ENCODE measurements at places on chromosomes 2 and 18. TPM values are rescaled to one million over a fixed set of nuclear protein-coding genes. Genes with fewer than 3 reads are reported as not detected.

DNA sequence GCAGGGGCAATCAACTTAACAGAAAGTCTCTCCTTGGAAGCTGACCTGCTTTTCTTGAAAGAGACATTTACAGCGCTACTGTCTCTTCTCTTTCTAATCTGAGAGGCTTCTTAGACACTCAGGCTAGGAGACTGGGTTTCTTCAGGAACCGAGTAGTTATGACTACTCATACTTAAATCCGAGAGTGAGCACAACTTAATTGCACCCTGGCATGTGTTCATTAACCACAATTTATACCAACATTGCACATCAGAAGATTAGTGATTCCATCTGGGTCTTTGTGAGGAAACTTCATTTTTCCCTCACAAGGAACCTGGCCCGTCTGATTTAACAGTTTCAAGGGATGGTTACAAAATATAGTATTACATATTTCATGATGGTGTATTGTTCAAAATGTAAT is 176.9 kb downstream of the UBE2E3 start:
- DNase-seq: no peak

DNA sequence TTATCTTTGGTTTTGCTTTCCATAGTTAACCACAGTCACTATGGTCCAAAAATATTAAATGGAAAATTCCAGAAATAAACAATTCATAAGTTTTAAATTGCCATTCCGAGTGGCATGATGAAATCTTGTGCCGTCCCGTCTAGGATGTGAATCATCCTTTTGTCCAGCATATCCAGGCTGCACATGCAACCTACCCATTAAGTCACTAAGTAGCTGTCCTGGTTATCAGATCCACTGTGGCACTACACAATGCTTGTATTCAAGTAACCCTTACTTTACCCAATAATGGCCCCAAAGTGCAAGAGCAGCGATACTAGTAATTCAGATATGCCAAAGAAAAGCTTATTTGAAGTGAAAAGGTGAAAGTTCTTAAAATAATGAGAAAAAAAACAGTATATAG is 10.7 kb downstream of the USP34 start:
- no peak for DNase-seq

DNA sequence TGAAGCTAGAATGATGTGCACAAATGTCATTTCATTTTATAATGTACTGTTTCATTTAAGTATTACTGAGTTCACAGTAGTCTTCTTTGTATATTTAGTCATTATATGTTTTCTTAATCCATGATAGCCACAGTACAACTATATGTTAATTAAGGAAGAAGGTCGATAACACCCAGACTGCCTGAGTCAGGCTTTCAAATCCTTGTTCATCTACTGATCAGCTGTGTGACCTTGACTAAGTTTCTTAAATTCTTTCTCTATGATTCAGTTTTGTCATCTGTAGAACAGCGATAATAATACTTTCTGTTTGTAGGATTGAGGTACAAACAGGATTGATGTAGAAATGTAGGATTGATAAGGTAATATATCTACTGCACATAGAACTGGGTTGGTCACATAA is 5.4 kb downstream of the GCC2 start:
- no peak for DNase-seq

GRCh38 chr2:32450851-32451250 is 94.0 kb downstream of the BIRC6 start:
- DNase-seq: no peak

- DNase-seq: no peak
Observed at GRCh38 chr2:223235986-223236385, 184.0 kb downstream of the KCNE4 start.

- no peak for DNase-seq
Observed at GRCh38 chr2:60070196-60070595, 483.3 kb downstream of the BCL11A start.

DNA sequence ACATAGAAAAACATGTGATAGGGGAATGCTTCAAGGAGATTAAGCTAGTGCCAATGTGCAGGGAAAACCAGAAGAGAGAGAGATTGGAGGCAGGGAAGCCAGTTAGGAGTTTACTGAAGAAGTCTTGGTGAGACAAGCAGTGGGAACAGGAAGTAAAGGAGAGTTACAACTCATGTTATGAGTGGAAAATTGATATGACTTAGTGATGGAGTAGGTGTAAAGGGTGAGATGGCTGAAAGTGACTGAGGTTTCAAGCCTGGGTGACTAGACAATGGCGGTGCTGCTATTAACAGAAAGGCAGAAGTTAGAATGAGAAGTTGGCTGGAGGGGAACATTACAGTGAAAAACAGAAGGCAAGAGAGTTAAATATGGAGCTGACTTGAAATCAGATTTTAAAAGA is 16.5 kb downstream of the DOK1 start:
- no peak for DNase-seq

GRCh38 chr2:74552914-74553811 is 579 bp downstream of the LOXL3 start:
- DNase-seq: no peak

GRCh38 chr2:115119086-115119485 is 676.6 kb downstream of the DPP10 start:
- DNase-seq: no peak

DNA sequence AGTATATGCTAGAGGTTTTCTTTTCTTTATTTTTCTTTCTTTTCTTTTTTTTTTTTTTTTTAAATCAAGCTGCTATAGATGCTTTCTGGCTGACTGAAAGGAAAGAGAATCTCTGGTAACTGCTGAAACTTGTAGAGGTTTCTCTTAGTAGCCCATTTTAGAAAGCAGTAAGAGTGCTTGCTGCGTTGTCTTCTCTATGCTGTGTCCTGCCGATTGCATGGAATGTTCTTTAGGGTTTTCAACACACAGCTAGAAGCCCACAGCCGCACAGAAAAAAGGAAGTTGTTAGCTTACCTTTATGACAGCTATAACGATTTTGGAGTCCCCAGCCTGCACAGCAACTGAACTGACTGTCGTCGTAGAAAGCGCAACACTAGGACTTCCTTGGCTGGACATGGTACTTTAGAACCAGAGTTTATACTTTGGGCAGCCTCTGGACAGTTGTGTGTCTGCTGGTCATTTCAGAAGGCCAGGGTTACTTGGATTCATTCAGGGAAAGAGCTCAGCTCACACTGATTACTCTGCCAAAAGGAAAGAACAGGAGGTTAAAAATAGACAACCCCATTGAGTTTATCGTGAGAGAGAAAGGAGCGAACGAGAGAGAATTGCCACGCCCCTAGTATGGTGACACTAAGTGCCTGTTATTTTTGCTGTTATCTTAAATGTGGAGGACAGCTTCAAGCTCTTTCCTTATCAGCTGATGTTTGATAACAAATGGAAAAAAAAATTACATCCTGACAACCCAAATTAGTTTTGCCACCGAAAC is at the start of gene CCDC141:
TSS of gene CCDC141 (minus strand) at position 592 of the 766 bp plus-strand sequence. CDS start at position 396, 196 bp downstream.
- DNase-seq: no peak

DNA sequence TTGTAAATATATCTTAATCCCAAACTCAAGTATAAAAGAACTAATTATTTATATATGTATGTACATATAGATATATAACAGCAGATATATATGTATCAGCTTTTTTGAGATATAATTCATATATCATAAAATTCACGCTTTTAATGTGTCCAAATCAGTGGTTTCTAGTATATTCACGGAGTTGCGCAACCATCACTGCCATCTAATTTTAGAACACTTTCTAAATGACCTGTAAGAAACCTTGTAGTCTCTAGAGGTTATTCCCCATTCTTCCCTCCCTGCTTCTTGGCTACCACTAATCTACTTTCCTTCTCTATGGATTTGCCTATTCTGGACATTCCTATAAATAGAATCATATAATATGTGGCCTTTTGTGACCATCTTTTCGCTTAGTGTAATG is 163.5 kb upstream of the TCF4 start:
- DNase-seq: no peak

DNA sequence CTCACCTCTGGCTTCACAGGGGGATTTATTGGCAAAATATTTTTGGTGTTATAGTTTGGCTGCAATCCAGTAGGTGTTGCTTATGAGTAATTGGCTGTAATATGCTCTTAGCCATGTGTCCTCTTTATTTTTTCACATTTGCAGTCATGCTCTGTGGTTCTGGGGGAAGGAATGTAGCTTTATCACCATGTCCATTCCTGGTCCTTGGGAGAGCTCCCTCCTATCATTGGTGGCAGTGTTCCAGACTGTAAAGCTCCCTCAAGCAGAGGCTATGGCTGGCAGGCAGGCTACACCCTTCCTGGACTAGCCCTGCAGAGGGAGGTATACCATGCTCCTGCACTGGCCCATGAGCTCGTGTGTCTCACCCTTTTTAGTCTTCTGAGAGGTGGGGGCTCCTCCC is 120.0 kb upstream of the FSIP2 start:
- no peak for DNase-seq

DNA sequence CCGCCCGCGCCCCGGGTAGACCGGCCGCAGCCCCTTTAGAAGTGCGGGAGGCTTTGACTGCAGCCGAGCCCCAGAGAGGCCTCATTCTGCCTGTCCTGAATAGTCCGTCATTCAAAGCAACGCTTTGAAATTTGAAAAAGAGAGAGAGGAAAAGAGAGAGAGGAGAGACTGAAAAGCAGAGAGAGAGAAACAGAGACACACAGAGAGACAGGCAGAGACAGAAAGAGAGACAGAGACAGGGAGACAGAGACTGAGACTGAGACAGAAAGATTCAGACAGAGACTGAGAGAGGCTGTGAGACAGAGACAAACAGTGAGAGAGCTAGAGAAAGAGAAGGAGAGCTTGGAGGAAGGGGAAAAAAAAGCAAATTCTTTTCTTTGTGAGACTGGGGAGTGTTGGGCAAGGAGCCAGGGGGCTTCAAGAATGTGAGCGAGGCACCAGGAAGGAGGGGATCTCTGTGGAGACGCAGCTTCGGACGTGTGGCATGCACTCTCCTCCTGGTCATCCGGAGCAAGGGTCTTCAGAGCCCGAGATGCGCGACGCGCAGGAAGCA is 73.1 kb downstream of the MYCN start:
- no peak for DNase-seq

DNA sequence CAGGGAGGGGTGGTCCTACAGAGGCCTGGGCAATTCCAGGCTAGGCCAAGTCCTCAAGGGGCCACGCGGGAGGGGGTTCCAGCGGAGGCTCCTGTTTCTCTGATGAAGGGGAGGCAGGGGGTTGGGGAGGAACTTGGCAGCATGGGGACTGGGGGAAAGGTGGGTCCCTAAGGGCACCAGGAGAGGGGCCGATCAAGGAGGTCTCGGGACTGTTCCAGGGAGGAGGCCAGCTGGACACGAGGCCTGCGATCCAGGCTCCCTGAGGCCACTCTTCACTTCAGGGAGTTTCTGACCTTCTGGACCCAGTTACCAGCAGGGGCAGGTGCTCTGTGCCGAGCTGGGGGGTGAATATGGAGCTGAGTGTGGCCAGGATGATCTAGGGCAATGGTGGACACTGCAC is 71.5 kb downstream of the ASB1 start:
- DNase-seq: no peak

DNA sequence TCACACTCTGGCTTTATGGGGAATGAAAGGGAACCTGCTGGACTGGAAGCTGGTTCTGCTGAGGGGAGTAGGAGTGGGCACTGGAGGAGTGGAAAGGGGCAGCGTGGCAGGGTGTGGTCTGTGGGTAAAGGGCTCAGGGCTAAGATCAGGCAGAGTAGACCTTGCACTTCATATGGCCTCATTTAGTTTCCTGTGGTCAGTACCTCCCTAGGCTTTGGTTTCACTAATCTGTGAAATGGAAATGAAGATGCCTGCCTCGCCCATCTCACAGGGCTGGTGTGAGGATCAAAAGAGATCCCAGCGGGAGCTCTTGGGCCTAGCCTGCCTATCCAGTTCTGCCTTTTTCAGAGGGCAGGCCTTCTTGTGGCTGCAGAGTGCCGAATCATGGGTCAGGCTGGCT is 208.7 kb downstream of the LOXHD1 start:
- DNase-seq: no peak

DNA sequence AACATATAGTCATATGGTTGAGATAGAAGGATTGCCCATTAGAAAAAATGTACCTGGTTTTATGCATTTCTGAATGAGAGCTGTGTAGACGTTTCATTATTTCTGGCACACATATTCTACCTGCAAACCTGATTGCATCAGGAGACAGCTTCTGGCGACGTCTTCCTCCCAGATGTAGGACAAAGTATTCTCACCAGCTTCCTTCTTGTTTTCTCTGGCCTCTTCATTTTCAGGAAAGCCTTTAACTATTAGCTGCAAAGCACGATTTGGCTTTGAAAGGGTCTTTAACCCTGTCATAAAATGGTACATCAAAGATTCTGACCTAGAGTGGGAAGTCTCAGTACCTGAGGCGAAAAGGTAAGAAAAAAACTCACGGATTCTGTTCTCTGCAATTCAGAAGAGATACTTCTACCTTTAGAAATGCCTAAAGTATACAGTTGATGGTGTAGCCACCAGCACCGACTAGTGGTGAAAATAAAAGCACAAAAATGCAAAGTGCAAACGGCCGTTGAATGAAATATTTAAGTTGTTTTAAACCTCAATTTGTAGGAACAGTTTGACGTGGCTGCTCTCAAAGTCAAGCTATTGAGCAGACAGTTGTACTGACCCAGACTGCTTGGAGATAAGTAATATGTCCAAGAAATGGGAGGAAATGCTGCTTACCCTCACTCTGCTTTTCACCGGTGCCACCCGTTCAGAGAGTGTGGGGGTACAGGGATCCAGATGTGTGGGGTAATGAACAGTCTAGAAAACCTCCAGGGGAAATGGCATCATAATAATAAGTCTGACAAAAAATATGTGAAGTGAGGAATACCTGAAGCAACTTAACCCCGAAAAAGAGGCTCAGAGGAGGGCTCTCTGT is 20.2 kb downstream of the IL18RAP start:
- no peak for DNase-seq

- no peak for DNase-seq
Observed at GRCh38 chr2:58425368-58425767, 184.2 kb upstream of the FANCL start.

DNA sequence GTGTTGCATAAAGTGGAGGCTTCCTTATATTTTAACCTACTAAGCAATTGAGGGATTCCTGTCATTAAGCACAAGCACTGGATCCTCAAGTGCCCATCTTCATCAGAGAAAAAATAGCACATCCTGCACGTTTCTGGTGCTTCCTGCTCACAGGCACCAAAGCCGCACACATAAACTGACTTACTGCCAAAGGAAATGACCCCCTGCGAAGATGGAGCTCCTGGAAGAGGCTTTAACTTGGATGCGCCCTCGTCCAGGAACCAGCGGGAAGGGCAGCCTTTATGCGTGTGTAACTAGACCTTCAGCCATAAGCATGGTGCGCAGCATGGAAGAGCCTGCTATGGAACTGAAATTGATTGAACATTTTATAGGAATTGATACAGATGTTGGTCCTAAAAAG is 188.7 kb downstream of the FTCDNL1 start:
- no peak for DNase-seq

GRCh38 chr2:24791452-24791851 is 1.7 kb downstream of the PTRHD1 start:
- no peak for DNase-seq

GRCh38 chr2:178237488-178238153 is 43.3 kb downstream of the OSBPL6 start:
- no peak for DNase-seq

The NT5DC4 gene
- total RNA-seq: not detected

The COPS9 gene
- 103 TPM for total RNA-seq

The AGAP1 gene
- 13.5 TPM for total RNA-seq

The SERPINB3 gene
- total RNA-seq: 668 TPM

The ZAP70 gene
- total RNA-seq: 7.8 TPM

The CFAP65 gene
- total RNA-seq: 0.19 TPM

The C2orf66 gene
- total RNA-seq: not detected

The IL1B gene
- 1.7 TPM for total RNA-seq

The ABCG5 gene
- total RNA-seq: not detected

The TPO gene
- 3.4 TPM for total RNA-seq

The PTPRM gene
- total RNA-seq: 13.8 TPM

The LYPD1 gene
- total RNA-seq: 2.6 TPM

The MOGAT1 gene
- not detected for total RNA-seq

The ICOS gene
- total RNA-seq: 0.85 TPM
